ENCODE measurements at places on chromosomes 12 and 14.

GRCh38 chr12:11707535-11707934 is 58.1 kb downstream of the ETV6 start:
- DNase-seq: no peak

- no peak for DNase-seq
Observed at GRCh38 chr12:62270872-62271271, 10.7 kb downstream of the USP15 start.

GRCh38 chr14:89607453-89607852 is 190.4 kb upstream of the FOXN3 start:
- no peak for DNase-seq

DNA sequence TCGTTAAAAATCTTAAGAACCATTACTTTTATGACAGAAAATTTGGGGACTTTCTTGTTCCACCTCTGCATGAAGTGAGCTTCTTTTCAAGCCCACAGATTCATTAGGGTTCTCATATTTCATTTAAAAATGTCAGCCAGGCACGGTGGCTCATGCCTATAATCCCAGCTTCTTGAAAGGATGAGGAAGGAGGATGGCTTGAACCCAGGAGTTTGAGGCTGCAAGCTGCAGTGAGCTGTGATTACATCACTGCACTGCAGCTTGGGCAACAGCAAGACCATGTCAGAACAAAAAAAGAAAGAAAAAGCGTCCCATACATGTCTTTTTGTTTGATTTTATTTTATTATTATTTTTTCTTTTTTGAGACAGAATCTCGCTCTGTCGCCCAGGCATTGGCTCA is 43.4 kb upstream of the ATF1 start:
- no peak for DNase-seq

- DNase-seq: no peak
Observed at GRCh38 chr12:32211900-32212156, 105.2 kb downstream of the BICD1 start.
